ENCODE measurements at places on chromosomes 7 and 10.

DNA sequence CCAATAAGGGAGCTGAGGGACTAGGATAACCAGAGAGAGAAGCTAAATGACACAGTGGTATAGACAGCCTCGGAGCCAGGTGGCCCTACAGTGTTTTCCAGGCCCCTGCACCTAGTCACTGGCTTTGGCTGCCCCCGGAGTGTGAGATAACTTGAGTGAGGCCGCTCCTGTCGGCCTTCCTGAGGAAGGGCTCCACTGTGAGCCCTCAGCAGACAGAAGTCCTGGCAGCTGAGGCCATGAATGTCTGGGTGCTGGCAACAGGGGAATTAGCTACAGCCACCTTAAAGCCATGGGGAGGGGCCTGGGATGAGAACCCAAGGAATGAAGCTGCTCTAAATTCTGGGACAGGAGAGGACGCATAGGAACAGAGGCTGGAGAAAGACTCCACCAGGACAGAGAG, 4.6 kb upstream of the GDF10 start:
- DNase-seq = no peak

- no peak for DNase-seq
These were observed 11.3 kb downstream of the KMT2C start for GRCh38 chr7:152424348-152425108.

- peak; percentile 34 for DNase-seq
These were observed 30.4 kb upstream of the DDC start for GRCh38 chr7:50595491-50596102.

DNA sequence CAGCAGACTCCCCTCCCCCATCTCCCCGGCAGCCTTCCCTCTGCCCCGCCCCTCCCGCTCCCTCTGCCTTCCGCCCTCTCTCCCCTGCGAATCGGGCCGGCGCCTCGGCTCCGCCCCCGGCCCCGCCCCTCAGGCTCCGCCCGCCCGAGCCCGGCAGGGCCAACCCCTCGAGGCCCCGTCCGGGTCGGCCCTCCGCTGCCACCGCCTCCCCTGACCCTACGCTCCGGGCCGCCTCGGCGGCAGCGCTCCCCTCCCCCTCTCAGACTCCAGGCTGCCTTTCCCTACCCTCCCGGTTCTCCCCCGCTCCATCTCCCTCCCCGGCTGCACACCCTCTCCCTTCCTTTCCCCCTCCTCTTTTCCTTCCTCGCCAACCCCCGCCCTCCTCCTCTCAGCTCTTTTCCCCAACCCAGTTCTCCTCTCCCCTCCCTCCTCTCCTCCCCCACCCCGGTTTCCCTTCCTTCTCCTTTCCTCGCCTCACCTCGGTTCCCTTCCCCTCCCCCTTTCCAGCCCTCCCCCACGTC, 1.6 kb downstream of the ZNF467 start:
- peak; percentile 63 for DNase-seq

- DNase-seq = no peak
These were observed 53.1 kb upstream of the TM9SF3 start for GRCh38 chr10:96639899-96640298.

DNA sequence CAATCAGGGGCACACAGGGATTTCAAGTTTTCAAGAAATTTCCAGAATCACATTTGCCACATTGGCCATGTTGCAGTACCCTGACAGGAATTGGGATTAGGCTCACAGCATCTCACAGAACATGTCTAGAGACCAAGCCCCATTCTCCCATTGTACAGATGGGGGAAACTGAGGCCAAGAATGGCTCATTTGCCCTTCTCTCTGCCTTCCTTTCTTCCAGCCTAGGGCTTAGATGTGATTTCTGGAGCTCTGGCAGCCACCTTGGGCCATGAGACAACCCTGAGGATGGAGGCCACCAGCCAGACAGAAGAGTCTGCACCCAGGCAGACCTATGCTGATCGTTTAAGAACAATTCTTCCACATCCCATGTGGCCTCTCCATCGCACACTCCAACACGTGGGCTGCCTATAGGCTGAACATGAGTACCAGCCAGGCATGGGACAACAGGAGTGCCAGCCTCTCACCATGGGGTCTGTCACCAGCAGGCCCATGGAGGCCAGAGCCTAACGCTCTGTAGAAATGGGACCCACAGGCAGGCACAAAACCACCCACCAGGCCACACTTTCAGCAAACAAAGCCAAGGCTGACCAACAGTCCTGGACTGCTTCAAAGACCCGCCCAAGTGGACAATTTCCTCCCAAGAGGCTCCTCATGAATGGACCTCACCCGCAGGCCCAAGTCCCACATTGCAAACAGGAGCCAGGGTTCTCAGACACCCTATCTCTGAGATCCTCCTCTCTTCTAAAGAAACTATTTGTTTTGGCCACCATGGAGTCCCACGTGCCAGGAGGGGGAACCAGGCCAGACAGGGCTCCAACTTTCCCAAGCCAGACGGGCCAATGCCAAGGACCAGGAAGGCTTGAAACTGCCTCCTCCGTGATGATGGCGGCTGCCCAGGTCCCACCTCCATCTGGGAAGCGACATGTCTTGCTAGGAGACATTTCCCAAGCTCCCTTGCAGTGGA, 20.7 kb downstream of the PDGFA start:
- DNase-seq = no peak

- DNase-seq = no peak
These were observed 416.2 kb upstream of the NFE2L3 start for GRCh38 chr7:25735674-25736242.

- no peak for DNase-seq
These were observed 23.2 kb downstream of the LYZL2 start for GRCh38 chr10:30606313-30606712.

DNA sequence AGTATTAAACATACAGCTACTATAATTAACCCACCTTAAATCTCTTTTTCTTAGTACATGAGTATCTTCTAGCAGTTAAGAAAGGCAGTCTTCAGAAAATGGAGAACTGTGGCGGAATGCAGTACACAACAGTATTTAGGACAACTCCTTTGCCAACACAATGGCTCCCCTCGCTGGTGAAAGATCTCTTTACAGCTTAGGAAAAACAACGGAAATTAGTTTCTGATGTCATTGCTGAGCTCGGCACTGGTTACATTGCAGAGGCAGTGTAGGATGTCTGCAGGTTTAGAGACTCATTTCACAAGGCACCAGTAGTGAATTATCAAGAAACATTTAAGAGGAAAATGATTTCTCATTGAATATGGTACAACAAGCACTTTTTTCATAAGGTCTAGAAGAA, 43.4 kb downstream of the GLRX3 start:
- DNase-seq = no peak

GRCh38 chr7:159104188-159104920, 40.3 kb downstream of the VIPR2 start:
- DNase-seq = no peak

DNA sequence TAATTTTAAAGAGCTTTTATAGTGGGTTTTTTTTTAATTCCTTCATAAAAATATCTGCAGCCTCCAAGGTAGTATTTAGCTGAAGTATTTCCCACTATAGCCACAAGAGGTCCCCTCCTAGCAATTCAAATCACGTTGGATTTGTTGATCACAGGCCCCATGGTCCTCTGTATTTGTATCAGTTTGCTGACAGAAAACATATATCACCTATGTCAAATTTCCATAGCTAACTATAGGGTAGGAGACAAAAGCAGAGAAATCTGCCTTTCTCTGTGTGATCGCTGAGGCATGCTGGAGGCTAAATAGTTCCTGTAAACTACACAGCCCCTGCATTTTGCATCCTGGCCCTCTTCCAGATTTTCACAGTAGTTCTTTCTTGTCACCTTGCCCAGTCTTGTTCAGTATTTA, 1.7 kb upstream of the CTNNA3 start:
- DNase-seq = no peak

- DNase-seq = no peak
These were observed 73.1 kb downstream of the CD36 start for GRCh38 chr7:80711531-80711930.

DNA sequence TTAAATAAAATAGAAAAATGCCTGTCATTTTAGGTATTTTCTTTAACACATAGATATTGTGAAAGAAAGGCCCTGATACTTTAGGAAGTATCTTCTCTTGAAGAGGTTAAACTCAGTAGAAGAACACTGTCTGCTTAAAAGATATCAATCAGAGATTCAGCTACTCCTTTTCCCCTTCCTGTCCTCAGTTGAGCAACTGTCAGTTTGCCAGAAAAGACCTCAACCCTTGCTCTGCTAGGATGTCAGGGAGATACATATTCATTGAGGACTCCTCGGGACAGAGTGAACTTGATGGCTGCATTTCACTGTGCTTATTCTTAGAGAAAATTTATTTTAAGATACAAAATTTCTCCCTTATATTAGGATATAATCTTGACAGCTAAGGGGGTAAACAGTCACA, 173.6 kb upstream of the CACNA2D1 start:
- DNase-seq = no peak

All from NCI-H187 (cell line).